ENCODE measurements at places on chromosomes 7 and 10.

DNA sequence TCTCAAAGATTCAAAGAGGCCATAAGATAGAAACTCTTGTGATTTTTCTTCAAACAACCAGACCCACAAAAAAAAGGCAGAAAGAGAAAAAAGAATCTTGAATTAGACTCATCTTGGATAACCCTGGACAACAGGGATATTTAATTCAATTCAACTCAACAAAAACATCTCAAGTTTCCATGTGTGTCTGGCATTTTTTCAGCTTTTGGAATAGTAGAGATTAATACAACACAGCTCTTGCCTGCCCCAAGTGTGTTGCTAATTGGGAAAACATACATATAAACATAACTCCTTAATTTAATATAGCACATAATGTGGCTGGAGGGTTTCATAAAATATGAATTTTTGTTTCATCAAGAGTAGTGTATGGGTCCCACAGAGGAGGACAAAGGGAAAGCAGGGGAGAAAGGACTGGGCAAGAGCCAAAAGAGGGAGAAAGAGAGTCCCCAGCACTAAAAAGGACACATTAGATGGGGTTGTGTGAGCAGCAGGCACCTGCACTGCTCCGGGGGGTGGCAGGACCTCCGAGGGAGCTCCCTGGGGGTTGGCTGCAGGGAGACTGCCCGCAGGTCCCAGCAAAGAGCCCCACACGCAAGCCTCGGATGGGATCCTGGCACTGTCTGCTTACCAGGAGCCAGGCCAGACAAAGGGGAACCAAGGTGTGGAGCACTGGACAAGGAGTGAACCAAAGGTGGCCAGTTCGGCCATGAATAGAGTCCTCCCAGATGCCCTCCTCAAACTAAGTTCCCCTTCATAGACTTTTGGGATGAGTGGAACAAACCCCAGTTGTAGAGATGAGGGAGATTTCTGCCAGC lies 65.6 kb upstream of the TMEM72 start:
- no peak for DNase-seq

GRCh38 chr7:11539853-11540252 lies 292.1 kb downstream of the THSD7A start:
- no peak for DNase-seq

- no peak for DNase-seq
These were observed 16.7 kb downstream of the BHLHA15 start for GRCh38 chr7:98227939-98228338.

- no peak for DNase-seq
These were observed 20.7 kb upstream of the OTUD1 start for GRCh38 chr10:23418051-23418681.

- DNase-seq = no peak
These were observed 8.9 kb upstream of the A1CF start for GRCh38 chr10:50894312-50894711.

DNA sequence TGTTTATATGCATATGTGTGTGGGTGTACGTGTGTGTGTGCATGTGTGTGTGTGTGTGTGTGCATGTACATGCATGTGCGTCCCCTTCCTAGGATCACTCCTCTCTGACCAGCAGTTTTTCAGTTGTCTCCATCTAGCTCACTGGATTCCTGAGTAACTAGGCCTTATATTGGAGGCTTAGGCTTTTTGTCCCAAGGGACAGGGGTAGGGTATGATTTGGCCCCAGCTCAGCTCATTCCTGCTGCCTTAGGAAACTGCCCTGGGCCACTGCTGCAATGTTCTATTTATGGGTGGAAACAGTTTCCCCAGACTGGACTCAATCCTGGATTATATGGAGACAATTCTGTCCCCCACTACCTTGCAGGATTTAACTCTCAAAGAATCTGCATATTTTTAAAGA lies 68.8 kb upstream of the SDK1 start:
- DNase-seq = no peak

- no peak for DNase-seq
These were observed 570 bp downstream of the TBC1D12 start for GRCh38 chr10:94402843-94403379.

DNA sequence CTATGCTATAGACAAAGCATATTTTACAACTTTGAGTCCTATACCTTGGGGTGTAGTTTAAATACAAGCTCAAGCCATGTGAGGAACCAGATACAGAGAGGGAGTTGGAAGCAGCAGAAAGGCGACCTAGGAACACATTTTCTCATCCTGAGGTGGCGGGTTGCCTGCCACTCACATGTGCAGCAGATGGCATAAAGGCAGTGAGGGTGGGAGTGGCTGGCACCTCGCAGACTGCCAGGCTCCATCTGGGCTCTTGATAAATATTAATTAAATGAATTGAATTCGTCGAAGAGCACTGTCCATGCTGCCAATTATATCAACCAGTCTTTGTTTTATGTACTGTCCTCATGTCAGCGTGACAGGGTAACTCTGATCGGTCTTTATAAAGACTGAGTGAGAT lies 79.0 kb upstream of the SEMA3C start:
- DNase-seq = no peak

GRCh38 chr10:122419876-122420623 lies 34.4 kb upstream of the ARMS2 start:
- no peak for DNase-seq

GRCh38 chr7:39971924-39972323 lies 21.9 kb downstream of the CDK13 start:
- no peak for DNase-seq

- no peak for DNase-seq
These were observed 5.9 kb downstream of the FBXL13 start for GRCh38 chr7:103068414-103069403.

GRCh38 chr7:19620470-19620869 lies 88.4 kb downstream of the POLR1F start:
- no peak for DNase-seq

DNA sequence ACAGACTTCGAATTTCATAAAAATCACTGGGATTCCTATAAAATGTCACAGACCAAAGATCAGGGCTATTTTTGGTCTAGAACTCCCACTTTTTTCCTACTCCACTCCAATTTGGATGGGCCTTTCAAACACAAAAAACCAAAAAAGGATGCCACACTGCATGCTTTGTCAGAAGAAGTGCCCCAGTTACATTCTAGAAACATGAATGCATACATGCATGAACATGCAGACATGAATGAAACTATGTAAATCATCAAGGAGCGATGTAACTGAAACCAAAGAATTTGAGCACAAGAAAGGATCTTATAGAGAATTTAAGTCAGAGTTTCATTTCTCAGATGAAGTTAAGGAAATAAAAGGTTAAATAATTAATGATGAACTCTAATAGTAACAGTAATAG lies 31.8 kb upstream of the FAM133B start:
- no peak for DNase-seq

- DNase-seq = no peak
These were observed 96.1 kb upstream of the PPP2R2D start for GRCh38 chr10:131804551-131805295.

DNA sequence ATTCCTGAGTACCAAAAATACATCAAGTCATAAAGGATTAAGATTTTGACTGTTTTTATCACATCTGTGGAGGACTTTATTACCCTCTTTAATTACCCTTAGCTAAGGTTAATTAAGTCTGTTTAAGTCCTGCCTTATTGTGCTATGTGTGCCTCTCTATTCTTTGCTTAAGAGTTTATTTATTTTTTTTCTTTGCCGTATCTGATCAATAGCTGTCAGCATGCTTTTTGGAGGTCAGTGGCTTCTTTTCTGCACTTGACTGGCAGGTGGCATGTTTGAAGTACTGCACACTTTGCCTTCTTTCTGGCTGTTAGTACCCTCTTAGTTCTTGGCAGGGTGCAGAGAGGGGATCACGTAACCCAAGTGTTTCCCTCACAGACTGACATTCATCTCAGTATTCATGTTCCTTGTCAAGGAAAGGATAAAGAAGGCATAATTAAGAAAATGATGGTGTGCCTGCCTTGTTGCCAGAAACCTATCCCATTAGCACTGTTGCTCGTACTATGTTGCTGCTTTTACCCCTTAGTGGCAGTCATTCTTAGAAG lies 225.8 kb downstream of the EXOC4 start:
- peak; percentile 78 for DNase-seq

GRCh38 chr7:35723011-35723410 lies 28.1 kb upstream of the HERPUD2 start:
- DNase-seq = no peak

- DNase-seq = no peak
These were observed 46.2 kb downstream of the BAIAP2L1 start for GRCh38 chr7:98354511-98355249.

GRCh38 chr10:13696071-13696470 lies 109.3 kb downstream of the PRPF18 start:
- DNase-seq = no peak

- DNase-seq = no peak
These were observed 1209.8 kb downstream of the REEP3 start for GRCh38 chr10:64731016-64731415.

GRCh38 chr7:103065667-103066066 lies 8.9 kb downstream of the FBXL13 start:
- no peak for DNase-seq

DNA sequence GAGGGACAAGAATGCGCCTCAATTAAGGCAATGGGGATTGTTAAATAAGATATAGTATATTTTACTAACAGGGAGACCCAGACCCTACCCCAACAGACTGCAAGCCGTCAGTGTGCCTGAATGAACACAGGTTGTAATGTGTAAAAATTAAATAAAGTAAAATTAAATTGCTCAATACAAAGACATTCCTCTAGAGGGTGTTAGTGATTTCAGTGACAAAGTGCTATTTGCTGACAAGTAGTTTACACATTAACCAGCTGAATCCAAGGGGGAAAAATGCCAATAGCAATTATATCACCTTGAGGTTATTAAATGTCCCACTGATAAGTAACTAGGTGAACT lies 110.5 kb downstream of the EBF3 start:
- no peak for DNase-seq

GRCh38 chr10:50794490-50794889 lies 54.8 kb downstream of the ASAH2B start:
- DNase-seq = no peak

- no peak for DNase-seq
These were observed 492 bp downstream of the COG5 start for GRCh38 chr7:107563081-107563774.

DNA sequence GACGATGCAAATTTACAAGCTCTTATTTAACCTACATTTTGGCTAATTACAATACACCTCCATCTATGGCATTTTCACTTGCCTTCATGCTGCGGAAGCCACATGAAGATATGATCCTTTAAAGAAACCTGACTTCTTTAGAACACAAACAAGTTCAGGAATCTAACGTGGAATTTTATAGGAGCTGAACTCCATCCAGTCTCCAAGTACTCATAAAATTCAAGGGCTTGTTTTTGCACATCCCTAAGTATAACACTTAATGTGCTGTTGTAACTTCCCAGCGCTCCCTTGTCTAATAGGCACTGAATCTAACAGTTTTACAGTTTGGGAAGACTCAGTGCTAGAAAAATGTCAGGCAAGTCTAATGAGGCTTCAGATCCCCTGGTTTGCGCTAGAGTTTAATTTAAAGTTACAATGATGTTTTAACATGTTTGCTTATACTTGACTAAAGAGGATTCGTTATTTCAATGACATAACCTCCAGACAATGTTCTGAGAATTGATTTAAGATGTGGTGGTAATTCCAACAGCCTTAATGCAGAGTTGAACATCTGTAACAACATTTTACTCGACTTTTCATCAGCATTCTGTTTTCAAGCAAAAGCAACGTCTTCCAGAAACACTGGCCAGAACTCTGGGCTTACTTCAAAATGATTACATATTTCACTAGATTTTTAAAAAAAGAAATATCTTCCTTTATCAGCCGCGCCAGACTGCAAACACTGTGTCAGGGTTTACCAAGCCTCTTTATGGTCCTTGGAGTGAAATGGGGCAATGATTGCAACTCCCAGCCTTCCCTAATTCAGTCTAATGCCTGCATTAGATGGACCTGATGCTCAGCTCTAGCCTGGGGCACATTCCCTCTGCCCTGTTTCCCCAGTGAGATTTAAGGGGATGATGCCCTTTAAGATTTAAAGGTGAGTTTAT lies 664.3 kb downstream of the KCNMA1 start:
- DNase-seq = no peak

DNA sequence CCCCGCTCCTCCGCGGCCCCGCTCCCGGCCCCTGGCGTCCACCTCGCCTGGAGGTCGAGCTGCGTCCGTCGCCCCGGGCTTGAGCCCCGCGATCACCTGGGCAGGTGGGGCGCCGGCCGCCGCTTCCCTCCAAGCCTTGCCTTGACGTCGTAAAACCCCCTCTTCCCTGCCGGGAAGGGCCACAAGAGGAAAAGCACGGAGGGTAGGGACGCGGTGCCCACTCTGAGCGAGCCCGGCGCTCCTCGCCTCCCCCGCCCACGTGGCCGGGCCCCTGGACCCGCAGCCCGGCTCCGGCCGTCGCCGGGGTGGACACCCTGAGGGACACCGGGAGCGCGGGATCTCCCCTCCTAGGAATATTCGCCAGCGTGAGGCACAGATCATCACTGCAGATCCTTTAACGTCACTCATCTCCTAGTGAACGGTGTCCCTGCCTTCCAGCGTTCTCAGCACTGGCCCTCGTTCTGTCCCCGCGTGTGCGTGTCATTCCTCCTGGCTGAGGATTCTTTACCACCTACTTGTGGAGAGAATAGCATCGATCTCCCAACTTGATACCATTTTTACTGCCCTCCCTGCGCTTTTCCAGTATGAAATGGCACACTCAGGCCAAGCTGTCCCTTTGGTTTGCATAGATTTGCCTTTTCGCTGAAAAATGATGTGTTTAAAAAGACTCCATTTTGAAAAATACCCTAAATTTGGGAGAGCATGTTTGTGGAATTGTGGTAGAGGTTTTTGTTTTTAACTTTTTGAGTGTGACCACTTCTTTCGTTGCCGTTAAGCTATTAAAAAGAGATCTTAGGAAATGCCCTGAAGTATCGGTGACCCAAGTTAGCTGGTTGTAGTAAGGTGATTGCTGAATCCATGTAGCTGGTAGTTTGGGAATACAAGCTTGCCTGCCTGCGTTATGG lies 649 bp downstream of the ACTR3B start:
- no peak for DNase-seq

GRCh38 chr7:156773966-156774365 lies 119.0 kb downstream of the LMBR1 start:
- no peak for DNase-seq

DNA sequence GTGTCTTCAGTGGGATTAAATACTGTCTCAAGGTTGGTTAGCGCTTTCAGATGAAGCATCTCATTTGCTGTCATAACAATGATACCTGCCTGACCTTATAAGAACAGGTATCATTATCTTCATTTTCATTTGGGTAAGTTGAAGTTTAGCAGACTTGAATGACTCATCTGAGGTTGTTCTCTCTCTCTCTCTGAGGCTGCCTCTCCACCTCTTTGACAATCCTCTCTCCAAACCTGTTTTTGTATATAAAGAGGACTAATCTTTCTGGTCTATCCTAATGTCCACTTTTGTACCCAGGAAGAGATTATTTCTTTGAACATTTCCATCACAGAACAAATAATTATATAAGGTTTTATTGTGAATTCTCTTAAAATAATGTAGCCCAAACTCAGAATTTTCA lies 291.4 kb downstream of the KLF6 start:
- no peak for DNase-seq
